ENCODE measurements at places on chromosomes 7 and 10.
A peak's percentile ranks its signal among the peaks of the same experiment; 100 is the strongest.

- no peak for DNase-seq
Observed at GRCh38 chr10:15180736-15181135, 12.2 kb upstream of the NMT2 start.

GRCh38 chr7:81402227-81402626 lies 367.6 kb downstream of the HGF start:
- DNase-seq = no peak

GRCh38 chr7:28570113-28570969 lies 158.0 kb downstream of the CREB5 start:
- no peak for DNase-seq

GRCh38 chr7:28955718-28956607 lies 2.2 kb downstream of the TRIL start:
- peak; percentile 12 for DNase-seq

- DNase-seq = peak; percentile 29
Observed at GRCh38 chr7:7201578-7202374, 19.4 kb downstream of the C1GALT1 start.

- DNase-seq = no peak
Observed at GRCh38 chr10:52778511-52779392, 6.2 kb upstream of the MBL2 start.

DNA sequence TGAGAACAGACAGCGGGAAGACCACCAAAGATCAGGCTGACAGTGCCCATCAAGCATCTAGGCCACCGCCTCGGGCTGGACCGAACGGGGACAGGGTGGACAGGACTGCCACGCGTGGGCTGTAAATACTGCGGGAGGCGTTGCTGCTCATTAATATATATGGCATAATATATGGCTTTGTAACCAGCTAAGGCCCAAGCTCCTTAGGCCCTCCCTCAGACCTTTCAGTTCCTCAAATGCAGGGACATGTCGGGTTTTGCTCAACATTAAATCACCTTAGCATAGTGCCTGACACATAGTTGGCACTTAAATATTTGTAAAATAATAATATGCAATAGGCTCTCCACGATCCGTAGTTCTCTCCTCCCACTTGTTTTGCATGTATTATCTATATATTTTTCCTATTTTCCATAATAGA lies 402 bp upstream of the TMEM168 start:
- no peak for DNase-seq

DNA sequence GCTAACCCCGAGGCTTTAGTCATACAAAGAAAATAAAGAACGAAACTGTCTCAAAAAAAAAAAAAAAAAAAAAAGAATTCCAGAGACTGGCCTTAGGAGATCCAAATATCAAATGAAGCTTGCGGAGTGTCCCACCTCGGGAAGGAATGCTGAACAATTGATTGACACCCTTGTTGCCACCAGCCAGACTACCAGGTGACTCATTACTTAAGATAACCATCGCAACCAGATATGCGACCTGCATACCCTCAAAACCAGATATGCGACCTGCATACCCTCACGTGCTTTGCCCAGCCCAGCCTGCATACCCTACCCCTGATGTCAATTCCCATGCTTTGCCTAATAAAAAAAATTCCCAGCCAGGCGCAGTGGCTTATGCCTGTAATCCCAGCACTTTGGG lies 2.7 kb upstream of the PRKRIP1 start:
- no peak for DNase-seq

GRCh38 chr10:30365278-30365677 lies 16.2 kb upstream of the MTPAP start:
- DNase-seq = no peak

DNA sequence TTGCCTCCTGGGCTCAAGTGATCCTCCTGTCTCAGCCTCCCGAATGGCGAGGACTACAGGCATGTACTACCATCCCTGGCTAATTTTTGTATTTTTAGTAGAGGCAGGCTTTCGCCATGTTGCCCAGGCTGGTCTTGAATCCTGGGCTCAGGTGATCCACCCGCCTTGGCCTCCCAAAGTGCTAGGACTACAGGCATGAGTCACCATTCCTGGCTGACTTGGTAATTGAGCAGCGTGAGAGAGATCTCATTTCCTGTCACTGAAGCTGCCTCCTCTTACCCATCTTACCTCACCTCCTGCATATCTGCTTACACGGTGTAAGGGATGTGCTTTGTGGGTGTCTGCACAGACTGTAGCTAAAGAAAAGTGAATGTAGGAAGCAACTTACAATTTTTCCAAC lies 9.7 kb downstream of the IFIT3 start:
- peak; percentile 13 for DNase-seq

DNA sequence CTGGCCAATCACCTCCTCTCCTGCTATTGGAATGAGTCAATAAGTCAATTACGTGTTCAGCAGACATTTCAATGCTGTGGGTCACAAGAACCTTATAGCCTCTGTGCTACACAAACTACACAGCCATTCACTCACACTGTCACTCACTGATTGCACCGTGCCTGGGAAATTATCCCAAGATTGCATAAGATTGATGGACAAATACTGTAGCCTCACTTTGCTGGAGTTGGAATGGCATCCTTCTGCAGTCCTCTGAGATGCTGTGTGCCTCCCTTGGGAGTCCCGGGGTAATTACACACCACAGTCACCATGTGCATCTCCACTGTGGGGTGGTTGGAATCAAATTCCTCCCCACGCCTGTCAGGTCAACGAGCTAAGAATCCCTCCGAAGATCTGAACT lies 358.7 kb upstream of the MGMT start:
- DNase-seq = no peak

DNA sequence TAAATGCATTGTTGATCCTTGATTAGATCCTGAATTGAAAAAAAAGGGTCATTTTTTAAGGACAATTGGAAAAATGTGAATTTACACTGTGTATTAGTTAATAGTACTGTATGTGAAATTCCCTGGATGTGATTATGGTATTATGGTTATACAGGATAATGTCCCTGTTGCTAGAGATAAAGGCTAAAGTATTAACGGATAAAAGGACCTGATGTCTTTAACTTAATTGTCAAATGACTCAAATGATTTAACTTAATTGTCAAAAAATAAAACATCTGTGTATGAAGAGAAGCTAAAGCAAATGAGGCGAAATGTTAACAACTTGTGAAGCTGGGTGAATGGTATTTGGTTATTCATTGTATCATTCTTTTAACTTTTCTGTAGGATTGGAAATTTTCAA lies 48.8 kb downstream of the SUFU start:
- no peak for DNase-seq

Data from stimulated activated CD4-positive, alpha-beta T cell treated with anti-CD3 and anti-CD28 coated beads, Interleukin-4, amount 100 ng/mL, for 1 hour (primary cell).